AG09319 (cell line): ENCODE measurements at places on chromosomes 5 and 9.

DNA sequence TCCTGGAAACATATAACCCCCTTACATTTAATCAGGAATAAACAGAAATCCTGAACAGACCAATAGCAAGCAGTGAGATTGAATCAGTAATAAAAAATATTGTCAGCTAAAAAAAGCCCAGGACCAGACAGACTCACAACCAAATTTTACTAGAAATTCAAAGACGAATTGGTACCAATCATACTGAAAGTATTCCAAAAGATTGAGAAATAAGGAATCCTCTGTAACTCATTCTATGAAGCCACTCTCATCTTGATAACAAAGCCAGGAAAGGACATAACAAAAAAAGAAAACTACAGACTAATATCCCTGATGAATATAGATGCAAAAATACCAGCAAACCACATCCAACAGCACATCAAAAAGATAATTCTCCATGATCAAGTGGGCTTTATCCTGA is 714.0 kb downstream of the SEMA5A start:
- no peak for DNase-seq

DNA sequence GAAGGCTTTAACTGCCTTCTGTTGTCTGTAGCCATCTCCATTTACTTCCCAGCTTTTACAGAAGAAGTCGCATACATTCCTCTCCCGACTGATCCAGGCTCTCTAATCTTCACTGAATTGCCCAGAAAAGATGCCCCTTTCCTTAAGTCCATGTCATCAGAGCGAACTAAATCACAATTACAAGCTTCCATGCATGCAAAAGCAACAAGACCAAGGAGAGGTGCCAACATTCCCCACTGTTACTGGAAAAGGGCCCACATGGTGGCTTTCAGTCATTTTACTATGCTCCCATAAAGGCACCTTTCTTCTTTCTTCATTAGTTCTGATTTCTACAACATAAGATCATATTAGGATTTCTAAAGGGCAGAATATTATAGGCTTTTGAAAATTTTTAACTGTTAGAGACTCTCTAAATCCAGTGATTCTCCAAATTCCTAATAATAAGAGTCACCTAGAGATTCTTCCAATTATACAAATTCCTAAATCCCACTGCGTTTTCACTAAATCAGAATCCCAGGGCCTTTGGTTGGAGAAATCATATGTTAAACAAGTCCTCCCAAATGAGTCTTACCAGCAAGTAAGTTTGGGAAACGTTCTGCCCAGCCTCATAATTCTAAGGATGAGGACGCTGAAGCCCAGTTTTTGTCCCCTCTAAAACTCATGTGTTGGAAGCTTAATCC is 17.0 kb upstream of the ZFR start:
- DNase-seq = no peak

GRCh38 chr9:130668659-130669058 is 4.3 kb downstream of the PRDM12 start:
- no peak for DNase-seq

- DNase-seq = no peak
Measured at GRCh38 chr5:109739741-109740728, 50.3 kb downstream of the MAN2A1 start.

DNA sequence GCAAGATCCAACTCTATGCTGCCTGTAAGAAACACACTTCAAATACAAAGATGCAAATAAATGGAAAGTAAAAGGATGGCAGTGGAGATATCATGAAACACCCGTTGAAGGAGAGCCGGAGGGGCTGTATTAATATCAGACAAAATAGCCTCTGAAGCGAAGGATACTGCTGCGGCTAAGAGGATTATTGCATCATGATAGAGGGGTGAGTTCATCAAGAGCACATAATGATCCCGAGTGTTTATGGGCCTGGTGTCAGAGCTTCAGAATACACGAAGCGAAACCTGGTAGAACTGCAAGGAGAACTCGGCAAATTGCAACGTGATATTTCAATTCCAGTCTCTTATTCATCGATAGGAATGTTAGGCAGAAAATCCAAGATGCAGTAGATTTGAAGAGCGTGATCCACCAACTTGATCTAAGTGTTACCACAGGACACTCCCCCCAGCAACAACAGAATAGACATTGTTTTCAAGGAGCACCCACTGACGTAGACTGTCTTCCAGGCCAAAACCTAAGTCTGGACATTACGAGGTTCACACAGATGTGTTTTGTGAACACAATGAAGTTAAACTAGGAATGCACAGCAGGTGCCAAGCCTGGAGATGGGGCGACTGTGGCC is 27.7 kb upstream of the QSOX2 start:
- DNase-seq = no peak

- no peak for DNase-seq
Measured at GRCh38 chr9:116391306-116391900, 237.8 kb downstream of the PAPPA start.

- no peak for DNase-seq
Measured at GRCh38 chr9:137230705-137231371, at the start of gene SLC34A3. TSS of gene SLC34A3 (plus strand) at chr9:137230901. CDS start at chr9:137231703, 802 bp downstream.

- DNase-seq = no peak
Measured at GRCh38 chr5:146704949-146705665, 173.4 kb downstream of the PPP2R2B start.

GRCh38 chr5:178209334-178210072 is 5.2 kb downstream of the HNRNPAB start:
- DNase-seq = no peak

DNA sequence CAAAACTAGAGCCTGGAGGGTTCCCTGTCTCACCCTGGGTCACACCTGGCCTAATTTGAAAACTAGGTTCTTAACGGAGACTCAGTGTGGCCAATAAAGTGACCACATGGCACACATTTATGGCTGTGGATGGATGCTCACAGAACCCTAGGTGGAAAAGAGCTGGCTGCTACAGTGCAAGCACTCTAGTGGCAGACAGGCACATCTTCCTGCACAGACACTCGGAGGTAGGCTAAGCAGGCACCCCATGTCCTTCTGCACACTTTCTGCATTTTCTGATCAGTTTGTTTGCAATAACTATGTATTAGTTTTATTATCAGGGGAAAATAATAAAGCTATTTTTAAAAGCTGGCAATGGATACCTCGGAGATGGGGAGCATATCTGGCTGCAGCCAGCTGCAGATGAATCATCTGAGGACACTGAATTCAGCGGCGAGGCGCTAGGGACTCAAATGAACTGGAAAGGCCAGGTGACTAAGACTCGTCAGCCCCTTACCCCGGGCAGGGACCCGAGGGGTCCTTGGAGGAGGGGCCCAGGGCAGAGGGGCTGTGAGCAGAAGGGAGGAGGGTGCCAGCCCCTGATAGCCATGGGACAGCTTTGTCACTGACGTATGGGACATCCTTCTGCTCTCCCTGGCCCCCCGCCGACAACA is 96.2 kb downstream of the OLFM1 start:
- no peak for DNase-seq

GRCh38 chr9:126144603-126145456 is 181.8 kb upstream of the MVB12B start:
- no peak for DNase-seq

DNA sequence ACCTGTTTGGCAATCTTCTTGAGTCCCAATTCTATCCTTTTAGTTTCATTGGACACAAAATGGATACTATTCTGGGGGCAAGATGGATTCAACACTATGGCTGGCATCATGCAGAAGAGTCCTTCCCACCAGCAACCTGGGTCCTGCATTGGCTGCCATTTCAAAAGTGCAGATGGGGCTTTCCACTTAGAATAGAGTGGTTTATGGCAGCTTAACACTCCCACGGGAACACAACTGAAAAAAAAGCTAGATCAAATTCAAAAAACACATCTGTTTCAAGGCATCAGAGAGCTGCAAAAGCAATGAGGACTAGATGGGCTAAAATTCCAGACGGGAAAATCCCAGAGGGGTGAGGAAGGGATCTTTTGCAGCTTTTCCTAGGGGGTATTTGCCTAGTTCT is 11.2 kb upstream of the HMHB1 start:
- no peak for DNase-seq

GRCh38 chr5:74665816-74666215 is 19.2 kb upstream of the HEXB start:
- no peak for DNase-seq

DNA sequence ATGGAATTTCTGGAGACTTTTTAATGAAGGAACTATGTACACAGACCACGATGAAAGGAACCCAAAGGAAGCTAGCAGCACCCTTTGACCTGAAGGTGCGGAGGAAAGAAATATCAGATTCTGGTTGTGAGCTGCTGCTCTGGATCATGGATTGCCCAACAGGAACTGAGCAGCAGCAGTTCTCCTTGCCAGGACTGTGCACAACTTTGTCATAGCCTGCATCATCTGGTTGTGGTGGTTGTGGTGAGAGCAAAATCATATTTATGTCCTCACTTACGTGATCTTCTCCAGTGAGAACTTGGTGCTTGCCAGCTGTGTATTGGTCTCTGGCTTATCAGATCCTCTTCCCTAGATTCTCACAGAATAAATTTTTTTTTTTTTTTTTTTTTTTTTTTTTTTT is 70.7 kb upstream of the LPAR1 start:
- DNase-seq = peak; percentile 40

DNA sequence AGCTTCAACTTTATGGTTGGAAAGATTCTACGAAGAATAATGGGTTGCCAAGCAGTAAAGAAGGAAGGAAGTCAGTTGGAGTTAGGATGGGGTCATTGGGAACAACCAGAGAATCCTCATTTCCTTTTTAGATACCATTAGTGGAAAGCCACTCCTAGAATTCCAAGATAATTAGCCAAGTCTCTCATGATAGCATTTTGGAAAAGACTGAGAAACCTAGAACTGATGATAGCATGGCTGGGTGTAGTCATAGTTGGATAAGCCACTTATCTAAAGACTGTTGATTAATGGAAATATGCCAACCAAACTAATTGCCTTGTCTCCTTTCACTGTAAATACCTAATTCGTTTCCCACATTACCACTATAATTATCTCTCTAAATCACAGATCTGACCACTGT is 377.0 kb downstream of the GLIS3 start:
- DNase-seq = no peak

GRCh38 chr9:101477736-101478135 is 42.2 kb upstream of the ALDOB start:
- no peak for DNase-seq

DNA sequence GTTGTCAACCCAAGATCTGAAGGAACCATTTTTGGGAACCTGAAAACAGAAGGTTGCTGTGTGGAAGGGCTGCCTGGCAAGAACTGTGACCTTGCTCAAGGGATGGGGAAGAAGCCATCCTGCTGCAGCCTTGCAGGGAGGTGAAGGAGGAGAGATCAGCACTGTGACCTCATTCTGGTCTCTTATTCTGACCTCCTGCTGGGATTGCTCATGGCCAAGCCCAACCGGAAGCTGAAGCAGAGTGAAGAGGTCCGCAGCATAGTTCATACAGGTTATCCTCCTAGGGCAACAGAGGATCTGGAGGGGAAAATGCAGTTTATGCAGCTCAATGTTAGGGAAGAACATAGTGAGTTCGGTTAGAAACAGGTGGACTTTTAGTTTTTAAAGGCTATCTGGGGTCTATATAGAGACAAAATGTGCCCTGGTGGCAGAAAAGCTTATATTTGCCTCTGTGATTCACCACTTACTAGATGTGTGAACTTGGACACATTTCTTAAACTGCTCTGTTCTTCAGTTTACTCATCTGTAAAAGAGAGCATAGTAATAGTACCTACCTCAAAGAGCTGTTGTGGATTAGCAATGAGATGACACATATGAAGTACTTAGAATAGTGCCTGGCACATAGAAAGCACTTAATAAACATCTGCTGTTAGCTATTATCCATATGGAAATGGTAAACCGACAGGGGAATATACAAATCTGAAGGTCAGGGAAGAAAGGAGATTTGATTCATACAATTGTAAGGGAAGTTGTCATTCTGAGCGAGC is 57.9 kb upstream of the BNC2 start:
- DNase-seq = no peak

DNA sequence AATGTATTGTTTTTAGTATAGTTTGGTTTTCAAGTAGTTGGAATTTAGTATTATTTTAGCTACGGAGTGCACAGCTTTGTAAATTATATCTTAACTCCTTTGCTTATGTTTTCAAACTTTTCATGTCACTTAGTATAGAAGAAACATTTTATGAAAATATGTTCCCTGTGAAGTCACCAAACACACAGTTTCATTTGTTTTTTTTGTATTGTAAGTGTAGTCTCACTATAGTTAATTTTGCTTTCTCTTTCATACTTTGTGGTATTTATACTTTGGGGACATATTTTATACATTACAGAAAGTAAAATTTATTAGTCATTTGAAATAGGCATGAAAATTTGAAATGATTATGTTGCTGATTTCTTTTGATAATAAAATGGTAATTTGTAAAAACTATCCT is 5.0 kb downstream of the CHSY3 start:
- no peak for DNase-seq

GRCh38 chr9:114275246-114276004 is 47.5 kb upstream of the ORM1 start:
- no peak for DNase-seq

DNA sequence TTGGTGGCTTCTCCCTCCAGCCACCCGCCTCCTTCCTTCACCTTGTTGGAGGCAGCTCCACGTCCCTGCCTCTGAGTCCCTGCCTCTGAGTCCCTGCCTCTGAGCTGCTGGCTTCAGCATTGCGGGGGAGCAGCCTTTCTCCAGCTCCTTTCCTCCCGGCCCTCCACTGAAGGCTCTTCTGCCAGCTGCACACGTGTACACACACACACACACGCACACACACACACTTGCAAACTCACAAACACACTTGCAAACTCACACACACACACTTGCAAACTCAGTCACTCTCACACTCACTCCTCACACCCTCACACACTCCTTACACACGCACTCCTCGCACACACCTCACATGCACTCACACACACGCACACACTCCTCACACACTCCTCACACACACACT is 45.1 kb downstream of the C9orf50 start:
- DNase-seq = no peak

- DNase-seq = no peak
Measured at GRCh38 chr9:22241611-22242010, 205.0 kb upstream of the DMRTA1 start.

GRCh38 chr9:85427772-85428171 is 314.0 kb downstream of the AGTPBP1 start:
- DNase-seq = no peak

DNA sequence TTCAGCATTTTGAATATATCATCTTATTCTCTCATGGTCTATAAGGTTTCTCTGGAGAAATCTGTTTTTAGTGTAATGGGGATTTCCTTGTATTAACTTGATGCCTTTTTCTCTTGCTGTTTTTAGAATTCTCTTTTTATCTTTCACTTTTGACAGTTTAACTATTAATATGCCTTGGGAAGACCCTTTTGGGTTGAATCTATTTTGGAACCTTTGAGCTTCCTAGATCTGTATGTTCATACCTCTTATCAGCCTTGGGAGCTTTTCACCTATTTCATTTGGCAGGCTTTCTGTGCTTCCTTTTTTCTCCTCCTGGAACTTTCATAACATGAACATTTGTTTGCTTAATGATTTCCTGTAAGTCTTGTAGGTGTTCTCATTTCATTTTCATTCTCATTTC is 22.2 kb downstream of the RCL1 start:
- DNase-seq = no peak

- no peak for DNase-seq
Measured at GRCh38 chr5:6652025-6652424, 18.8 kb downstream of the SRD5A1 start.

GRCh38 chr9:5869315-5870019 is 21.2 kb upstream of the MLANA start:
- DNase-seq = no peak

GRCh38 chr9:126320158-126320922 is 6.3 kb upstream of the MVB12B start:
- DNase-seq = no peak
